Vagina (tissue), 2 donors: ENCODE measurements at places on chromosomes 12 and 14.

DNA sequence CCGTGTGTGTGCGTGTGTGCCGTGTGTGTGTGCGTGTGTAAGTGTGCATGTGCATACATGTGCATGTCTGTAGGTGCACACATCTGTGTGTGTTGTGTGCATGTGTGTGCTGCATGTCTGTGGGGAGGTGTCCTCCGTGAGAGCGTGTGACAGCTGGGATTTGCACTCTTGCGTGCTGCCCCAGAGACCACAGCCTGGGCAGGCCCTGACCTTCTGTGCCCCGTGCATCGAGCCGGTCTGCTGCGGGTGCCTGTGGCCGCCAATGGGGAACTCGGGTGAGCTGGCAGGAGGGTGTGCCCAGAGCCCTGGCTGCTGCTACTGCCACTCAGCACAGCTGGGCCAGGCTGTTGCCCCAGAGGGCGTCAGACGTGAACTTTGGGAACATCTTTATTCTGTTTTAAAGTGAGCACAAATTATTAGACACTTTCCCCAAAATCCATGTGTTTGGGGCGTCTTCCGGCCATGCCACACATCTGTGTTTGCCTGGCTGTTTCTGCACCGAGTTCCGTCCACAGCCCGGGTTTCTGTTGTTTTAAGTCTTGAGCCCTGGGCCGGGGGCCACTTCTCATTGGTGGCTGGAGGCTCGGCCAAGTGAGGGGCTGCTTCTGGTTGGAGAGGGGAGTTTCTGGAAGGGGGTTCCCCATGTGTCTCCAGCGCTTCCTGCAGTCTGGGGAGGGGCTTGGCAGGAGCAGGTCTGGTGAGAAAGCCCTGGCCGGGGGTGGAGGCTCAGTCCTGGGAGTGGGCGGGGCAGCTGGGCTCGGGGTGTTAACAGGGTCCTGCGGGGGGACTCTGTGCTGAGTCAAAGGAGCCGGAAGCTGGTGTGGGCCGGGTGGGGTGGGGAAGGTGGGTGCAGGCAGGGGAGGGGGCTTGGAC, 7.6 kb downstream of the CEP170B start:
- no peak for DNase-seq

DNA sequence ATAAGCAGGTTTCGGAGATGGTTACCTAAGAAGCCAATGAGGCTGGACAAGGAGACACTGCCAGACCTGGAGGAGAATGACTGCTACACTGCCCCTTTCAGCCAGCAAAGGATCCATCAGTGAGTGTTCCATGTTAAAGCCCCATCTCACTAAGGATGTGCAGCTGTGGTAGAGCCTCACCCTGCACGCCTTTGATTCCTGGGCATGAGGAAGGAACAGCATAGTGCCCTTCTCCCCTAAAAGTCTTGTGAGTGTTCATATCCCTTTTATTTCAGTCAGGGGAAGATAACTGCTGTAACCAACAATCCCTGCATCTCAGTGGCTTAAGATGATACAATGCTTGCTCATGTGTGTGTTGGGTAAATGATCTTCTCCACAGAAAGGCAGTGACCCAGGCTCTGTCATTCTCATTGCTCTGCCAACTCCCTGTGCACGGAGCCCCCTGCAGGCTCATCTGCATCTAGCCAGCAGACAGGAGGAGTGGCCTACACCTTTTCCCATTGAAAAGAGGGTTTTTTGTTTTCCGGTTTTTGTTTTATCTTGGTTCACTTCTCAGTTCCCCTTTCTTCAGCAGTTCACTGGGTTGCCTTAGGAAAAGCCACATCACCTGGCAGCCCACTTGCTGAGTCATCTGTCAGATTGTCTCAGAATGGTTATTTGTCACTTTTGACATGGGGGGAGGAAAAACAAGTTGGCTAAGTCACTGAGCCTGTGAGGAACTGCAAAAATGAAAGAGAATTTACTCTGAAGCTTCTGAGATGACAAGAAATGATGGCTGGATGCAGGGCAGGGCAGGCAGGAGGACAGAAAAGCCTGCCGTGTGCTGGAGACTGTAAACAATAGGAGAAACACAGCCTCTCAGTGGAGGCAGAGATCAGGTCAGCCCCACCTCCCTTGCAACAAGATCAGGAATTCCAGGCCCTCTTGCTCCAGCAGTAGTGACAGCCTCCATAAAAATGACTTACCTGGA, 193.3 kb downstream of the ANO4 start:
- no peak for DNase-seq

GRCh38 chr12:79567175-79567563, 123.6 kb downstream of the PAWR start:
- no peak for DNase-seq

- no peak for DNase-seq
Observed at GRCh38 chr12:50934371-50934851, 17.9 kb upstream of the HIGD1C start.

DNA sequence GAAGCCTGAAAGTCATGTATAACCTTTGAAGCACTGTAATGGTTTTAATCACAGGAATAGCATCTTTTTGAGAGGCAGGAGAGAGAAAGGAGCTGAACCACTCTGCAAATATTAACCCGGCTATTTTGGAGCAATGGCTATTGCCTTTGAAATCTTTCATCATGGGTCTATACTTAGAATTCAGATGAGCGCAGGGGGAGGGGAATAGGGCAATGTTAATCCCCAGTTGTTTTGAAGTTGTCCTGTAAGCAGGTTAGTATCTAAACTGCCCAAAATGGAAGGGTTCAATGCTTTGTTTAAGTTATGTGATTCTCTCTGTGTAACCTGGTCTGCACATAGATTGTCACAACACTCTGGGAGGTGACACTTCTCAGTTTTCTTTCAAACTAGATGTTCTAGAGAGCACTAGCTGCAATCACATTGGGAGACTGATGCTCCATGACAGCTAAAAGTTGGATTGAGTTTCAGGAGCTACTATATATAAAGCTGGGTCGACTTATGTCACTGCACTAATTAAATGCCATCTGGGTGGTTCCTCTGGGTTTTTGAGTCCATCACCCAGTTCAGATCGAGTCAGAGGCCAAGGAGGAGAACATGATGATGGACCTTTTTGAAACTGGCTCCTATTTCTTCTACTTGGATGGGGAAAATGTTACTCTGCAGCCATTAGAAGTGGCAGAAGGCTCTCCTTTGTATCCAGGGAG, at the start of gene MYF6:
TSS of gene MYF6 (plus strand) at position 509 of the 704 bp plus-strand sequence. CDS start at position 595, 86 bp downstream.
- DNase-seq, result no peak

DNA sequence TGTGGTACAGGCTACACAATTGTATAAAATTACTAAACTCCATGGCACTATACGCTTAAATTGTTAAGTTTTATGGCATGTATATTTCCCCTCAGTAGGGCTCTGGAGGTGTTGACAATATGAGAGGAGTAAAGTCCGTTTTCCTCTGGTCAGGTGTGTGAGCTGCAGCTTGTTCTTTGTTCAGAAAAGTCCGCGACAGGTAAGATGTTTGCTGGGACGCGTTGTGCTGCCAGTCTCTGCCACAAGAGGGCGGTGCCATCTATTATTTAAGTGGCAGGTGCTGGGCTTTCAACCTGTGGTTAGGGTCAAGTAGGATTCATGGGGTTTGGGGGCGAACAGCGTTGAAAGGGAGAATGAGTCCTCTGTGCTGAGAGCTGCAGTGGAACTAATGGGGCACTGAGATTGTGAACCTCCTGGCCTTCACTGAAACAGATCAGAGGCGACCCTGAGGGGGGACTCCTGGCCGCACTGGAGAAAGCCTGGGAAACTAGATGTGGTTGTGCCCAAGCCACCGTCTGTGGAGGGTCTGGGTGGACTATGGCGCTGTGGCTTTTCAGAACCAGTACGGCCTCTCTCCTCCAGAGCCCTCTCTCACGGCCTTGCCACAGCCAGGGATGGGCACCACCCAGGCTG, 179.0 kb downstream of the SLC15A4 start:
- no peak for DNase-seq

DNA sequence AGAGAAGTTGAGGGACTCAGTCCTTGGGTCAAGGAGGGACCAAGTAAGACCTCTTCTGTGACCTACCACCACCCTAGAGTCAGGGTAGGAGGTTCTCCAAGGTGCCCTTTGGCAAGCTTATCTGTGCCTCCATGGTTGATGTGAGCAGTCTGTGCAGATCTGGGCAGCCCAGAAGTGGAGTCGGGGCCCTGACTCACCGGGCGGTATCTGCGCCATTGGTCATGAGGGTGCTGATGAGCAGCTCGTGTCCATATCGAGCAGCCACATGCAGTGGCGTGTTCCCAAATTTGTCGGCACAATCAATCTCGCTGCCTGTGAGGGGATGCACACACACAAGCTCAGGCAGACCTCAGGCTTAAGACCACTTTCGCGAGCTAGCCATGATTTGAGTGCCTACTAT, 5.1 kb downstream of the ANKRD52 start:
- no peak for DNase-seq
